Activated CD8-positive, alpha-beta memory T cell treated with anti-CD3 and anti-CD28 coated beads for 24 hours (primary cell): ENCODE measurements at places on chromosomes 2 and 18.

DNA sequence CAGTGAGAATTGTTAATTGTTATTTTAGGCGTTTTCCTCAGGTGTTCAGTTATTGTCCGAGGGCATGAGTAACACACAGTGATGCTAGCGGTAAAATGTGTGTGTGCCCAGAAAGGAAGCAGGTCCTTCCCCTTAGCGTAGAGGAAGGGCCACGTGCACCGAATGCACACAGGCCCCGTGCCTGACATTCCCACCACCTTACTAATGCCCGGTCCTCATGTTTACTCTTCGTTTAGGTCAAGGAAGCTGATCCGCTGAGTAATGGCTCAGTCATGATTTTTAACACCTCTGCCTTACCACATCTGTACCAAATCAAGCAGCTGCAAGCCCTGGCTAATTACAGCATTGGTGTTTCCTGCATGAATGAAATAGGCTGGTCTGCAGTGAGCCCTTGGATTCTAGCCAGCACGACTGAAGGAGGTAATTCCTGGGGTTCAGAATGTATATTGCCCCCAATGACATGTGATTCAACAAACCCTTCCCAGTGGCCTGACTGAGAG is 76.7 kb downstream of the MERTK start:
- no peak for DNase-seq

- no peak for DNase-seq
Observed at GRCh38 chr18:36349552-36349951, 52.0 kb downstream of the FHOD3 start.

GRCh38 chr2:151508519-151508918 is 98.8 kb downstream of the RIF1 start:
- no peak for DNase-seq

DNA sequence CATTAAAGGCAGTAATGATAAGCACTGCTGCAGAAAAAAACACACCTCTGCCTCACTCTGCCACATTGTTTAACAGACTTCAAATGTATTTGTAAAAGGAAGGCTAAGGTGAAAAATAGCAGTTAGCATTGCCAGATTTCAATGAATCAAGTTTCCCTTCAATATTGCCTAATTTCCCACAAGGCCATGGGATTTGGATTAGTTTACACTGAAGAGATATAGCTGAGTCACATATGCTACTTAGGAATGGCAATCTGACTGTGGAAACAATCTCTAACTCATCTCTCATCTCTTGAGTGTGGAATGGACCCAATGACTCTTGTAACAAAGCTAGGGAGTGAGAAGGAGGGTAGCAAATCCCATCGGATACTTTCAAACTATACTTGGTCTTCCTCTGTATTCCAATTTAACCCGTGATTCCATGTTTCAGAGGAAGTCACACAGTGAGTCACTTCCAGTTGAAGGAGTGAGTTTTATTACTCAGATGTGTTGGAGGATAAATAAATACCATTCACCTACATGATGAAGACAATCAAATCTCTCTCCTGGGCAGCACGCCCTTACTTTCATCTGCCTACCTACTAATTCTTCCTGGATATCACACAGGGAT is 5.1 kb downstream of the B4GALT6 start:
- DNase-seq, result no peak

GRCh38 chr18:54926593-54927325 is 32.5 kb downstream of the CCDC68 start:
- DNase-seq, result no peak

DNA sequence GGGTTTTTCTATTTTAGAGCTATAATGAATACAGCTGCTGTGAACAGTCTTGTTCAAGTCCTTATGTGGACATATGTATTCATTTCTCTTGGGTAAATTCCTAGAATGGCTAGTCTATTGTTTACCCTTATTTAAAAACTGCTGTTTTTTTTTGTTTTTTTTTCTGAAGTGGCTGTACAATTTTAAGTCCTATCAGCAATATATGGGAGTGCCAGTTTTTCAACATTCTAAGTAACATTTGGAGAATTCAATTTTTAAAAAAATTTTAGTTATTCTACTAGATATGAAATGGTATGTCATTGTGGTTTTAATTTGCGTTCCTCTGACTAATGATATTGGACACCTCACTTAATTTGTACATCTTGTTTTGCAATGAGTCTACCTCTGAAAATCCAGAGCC is 349.7 kb downstream of the SATB2 start:
- no peak for DNase-seq

DNA sequence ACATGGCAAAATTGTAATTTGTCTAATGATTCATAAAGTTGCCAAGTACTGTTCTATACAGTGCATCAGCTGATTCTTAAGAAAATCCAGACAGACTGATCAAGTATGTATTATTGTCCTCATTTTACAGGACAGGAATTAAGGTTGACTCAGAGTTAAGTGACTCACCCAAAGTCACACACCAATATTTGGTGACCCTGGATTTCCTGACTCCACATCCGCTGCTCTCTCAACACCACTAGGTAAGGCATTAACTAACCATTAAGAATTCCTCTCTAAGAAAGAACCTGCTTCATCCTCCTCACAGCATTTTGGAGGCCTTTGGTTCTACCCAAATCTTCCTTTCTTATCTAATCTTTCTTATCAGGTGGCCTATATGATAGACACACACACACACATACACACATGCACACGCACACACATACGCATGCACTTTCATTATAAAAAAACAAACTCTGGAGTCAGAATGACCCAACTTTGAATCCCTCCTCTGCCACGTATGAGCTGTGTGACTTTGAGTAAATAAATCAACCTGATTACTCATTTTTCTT is 150.8 kb downstream of the ANKRD44 start:
- DNase-seq, result no peak

DNA sequence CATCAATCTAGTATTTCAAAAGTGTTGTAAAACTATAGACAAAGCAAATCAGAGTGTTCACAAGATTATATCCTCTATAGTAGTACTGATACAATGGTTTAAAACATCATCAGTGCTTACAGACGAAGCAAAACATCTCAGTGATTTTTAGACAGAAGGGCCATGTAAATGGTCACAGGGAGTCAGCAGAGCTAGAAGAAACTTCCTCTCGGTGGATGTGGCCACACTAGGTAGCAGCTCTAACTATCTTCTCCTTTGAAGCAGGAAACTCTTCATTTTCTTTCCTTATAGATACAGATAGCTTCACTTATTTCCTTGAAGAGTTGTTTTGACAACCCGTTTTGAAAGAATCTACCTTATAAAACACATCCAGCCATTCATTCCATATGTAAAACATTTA is 80.4 kb upstream of the CD226 start:
- DNase-seq, result no peak

- DNase-seq, result no peak
Observed at GRCh38 chr2:234457421-234457820, 39.5 kb downstream of the ARL4C start.

GRCh38 chr2:28869494-28870145 is 489 bp downstream of the TRMT61B start:
- DNase-seq, result no peak

- DNase-seq, result no peak
Observed at GRCh38 chr2:80322311-80322920, 17.9 kb upstream of the LRRTM1 start.

GRCh38 chr2:242012956-242013764 is 143.6 kb downstream of the RTP5 start:
- DNase-seq, result no peak

DNA sequence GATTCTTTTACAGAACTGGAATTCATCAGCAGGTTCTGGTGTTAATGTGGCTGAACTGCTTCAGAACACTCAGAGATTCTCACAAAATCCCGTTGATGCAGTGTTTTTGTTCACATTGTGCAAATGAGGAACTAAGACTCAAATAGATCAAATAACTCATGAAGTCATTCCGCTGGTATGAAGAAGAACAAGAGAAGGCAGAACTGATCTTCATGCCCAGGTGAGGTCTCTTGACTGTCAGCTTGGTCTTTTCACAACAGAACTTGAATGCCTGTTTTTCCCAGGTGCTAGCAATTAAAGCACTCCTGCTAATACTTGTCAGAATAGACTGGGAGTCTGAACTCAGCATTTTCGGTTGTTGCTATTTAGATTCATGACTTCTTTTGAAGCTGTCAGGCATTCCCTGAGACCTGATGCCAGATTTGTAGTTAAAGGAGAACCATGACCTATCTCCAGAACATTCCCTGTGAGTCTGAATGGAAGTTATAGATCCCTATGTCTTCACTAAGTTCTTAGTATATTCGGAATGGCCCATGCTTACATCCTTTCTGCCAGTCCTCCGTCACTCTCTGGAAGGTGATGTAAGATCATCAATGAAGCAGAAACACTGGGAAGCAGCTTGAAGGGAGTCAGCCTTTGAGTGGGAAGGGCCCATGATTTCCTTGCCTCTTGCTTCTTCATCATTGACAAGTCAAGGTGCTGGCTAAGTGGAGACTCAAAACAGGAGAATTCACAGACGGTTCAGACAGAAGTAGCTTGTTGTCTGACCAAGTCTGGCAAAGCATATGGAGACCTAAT is 155.7 kb downstream of the MTCL1 start:
- DNase-seq, result no peak

GRCh38 chr2:101427240-101427639 is 39.9 kb upstream of the CREG2 start:
- no peak for DNase-seq

DNA sequence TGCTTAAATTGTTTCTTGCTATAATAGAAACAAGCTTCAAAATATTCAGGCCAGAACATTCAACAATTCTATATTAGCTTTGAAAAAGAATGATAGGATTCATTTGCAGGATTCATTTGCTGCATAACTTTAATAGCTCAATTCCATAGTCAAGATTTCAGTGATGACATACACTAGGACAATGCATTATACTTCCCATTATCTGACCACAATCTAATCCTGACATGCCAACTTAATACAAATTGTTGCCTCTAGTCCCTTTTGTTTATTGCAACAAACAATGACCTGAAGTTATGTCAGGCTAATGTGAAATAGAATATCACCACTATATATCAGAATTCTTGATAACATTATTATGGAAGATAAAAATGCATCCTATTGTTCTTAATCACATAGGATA is 169.4 kb downstream of the DNAH7 start:
- DNase-seq, result no peak

DNA sequence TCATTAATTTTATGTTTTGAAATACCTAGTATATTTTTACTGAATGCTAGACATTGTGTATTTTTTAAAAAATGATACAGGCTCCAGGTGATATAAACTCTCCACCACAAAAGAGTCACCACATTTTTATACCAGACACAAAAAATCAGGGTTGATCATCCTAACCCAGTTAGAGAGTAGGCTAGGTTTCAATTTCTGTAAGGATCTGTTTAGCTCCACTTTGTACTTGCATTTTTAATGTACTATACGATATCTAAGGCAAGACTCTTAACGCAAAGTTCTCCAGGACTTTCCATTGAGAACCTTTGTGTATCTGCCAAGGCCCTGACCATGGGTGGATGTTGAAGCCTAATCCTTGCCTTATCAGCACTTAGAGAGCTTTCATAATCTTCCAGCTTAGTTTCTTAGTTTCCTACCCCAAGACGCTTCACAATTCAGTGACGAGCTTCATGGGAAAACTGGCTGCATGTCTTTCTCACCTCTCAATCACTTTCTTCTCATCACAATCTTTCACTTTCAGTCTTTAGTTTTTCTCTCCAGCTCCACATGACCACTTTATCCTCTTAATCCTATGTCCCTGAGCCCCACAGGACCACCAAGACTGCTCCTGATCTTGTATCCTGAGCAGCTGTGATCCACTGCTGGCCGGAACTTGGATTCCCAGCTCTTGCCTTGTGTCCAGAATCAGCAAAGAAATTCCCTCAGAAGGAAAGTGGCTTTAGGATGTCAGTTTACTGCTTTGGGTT is 635.8 kb downstream of the RNF144A start:
- no peak for DNase-seq

- DNase-seq, result no peak
Observed at GRCh38 chr18:50757358-50757757, 62.5 kb downstream of the MRO start.

- DNase-seq, result no peak
Observed at GRCh38 chr2:229821316-229821715, 100.5 kb downstream of the TRIP12 start.

DNA sequence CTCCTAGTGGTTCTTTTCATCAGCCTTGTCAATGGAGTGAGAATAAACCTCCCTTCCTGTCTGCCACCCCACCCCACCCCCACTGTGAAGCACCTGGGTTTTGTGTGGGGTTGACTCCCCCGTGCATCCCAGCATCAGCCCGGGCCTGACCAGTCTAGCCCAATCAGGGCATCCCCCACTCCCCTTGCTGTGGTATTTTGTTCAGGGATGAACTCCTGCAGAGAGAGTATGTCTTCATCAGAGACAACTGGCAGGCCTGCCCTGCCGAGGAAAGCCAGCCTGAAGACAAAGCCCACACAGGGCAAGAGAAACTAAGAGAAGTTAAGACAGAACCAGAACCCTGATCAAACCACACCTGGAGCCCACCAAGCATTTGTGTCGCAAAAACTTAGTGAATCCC is 36.7 kb upstream of the RMP24 start:
- no peak for DNase-seq

DNA sequence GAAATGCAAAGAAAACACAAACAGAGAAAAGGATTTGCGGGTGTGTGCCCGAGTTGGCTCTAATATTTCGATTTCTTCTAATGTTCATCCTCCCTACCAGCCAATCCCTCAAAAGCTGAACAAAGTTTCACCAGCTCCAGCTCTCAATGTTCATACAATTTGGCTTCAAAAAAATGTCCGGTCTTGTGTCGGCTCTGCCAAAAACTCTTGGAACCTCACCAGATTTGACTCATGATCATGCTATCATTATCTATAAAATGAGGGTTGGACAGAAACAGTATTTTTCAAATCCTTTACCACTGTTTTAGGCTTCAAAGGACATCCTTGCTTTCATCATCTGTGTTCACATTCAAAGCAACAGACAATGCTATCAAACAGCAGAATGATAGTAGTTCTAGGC is 88.2 kb downstream of the CRACDL start:
- DNase-seq, result no peak
